Stimulated activated CD4-positive, alpha-beta T cell treated with anti-CD3 and anti-CD28 coated beads, TNF-alpha, amount 100 ng/mL, for 4 hours (primary cell): ENCODE measurements at places on chromosomes 12 and 14.
A peak's percentile ranks its signal among the peaks of the same experiment; 100 is the strongest.

DNA sequence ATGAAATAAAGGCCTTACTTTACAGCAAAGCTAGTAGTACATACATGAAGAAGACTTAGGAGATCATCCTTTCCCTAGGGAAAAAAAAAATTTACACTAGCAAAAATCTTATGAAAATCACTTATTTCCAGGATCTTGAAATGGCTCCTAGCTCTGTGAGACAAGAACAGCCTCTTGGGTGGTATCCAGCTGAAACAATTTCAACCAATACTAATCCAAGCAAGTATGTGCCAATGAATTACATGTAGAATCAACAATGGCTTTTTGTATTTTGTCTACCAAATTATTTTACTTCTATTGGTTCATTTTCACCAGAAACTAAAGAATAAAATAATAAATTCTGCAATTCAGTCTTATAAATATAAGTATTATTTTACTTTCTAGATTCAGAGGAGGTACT is 2.7 kb upstream of the SLCO1A2 start:
- no peak for DNase-seq

- no peak for DNase-seq
Measured at GRCh38 chr14:100141098-100141497, 18.3 kb downstream of the DEGS2 start.

DNA sequence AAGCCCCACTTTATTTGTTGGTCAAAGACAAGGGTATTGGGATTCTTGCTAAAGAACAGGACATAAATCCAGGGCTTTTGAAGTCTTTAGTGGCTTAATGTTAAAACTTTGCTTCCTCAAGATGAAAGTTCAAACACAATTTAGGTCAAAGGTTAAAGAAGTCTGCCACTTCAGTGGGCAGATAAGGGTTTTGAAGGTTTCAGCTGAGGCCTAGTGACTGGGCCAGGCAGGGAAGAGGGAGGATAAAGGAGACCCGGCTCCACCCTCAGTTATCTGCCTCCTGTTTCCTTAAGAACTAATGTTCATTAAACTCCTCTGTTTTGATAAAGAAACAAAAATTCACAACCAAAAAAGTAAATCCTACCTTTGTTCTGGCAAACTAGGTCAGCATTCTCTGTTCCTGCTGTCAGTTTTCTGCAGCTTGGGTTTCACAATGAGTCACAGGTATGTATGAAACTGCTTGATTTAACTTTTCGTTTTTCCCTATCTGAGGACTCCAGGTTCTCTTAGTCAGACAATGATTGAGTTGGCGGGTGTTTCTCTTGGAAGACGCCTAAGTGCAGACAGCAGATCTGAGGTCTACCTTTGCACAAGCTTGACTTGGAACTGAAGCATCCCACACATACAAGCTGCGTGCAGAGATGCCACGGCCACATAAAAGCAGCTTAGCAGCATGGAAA is 208.3 kb downstream of the EXOC5 start:
- DNase-seq: no peak

DNA sequence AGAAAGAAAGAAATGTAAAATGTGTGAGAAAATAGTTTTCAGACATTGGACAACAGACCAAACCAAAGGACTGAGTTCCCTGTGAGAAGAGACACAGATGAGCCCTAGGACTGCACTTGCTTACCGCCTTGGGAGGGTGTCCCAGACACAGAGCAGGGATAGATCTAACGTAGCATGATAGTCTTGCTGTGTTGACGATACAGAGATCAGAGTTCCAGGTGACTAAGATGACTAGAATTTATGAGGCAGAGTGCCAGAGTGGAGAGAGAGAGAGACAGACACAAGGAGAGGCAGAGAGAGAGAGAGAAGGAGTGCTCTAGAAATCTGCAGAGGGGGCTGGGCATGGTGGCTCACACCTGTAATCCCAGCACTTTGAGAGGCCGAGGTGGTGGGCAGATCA is 148.2 kb upstream of the LMNTD1 start:
- DNase-seq: no peak

DNA sequence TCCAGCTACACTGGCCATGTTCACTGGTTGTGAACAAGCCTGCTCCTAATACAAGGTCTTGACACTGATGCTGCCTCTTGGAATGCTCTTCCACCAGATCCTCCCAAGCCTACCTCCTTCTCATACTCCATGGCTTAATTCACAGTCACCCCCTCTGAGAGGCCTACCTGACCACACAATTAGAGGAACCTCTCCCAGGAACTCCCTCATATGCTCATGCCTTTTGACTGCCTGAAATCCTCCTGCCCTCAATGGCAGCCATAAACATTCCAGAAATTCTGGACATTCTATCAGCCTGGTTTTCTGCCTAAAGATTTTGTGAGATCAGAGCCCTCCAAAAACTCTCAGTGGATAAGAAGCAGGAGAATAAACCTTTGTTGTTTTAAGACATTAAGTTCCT is 340.2 kb downstream of the C12orf75 start:
- no peak for DNase-seq

- no peak for DNase-seq
Measured at GRCh38 chr12:12872934-12873275, 18.5 kb upstream of the GPRC5A start.

DNA sequence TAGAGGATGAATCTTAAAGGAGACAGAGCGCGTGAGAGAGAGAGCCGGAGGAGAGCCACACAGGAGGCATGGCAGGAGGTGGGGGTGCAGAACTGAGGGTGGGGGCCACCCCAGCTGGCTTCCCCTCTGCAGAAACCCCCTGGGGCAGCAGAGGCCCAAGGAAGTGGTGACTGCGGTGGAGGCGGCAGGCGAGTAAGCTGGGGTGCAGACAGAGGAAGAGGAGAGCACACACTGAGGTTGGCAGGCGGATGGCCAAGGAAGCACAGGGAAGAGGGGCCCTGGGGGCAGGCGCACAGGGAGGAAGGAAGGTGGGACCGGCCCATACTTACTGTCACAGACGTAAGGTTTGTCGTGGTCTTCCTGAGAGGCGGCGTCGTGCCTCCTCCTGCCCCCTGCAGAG is 179.8 kb downstream of the DPF3 start:
- DNase-seq: no peak

DNA sequence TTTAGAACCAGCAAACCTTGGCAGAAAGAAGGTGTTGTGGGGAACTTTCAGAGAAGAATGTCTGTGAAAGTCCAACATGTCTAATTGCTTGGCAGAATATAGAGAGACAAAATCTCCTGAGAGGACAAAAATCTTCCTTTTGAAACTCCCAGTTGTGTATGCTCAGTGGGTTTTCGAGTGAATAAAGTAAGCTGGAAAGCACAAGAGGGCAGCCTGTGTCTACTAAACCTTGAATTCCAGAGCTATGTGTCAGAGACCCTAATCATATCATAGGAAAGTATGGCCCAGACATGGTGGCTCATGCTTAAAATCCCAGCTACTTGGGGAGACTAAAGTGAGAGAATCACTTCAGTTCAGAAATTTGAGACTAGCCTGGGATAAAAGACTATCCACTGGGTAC is 661.2 kb downstream of the SLC16A7 start:
- DNase-seq: no peak

DNA sequence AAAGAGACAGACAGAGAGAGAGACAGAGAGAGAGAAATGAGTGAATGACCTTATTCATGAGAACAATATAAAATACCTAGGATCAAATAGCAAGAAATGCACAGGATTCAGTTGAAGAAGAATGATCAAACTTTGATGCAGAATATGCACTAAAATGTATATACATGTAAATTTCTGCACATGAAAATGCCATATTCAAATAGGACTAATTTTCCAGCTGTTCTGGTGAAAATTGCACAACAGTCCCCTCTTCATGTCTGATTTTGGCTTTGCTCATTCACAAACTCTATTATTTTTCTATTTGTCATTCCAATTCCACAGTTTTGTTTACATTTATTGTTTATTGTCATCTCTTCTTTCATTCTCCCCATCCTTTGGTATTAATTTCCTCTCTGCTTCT is 34.2 kb downstream of the PRB2 start:
- DNase-seq: no peak

DNA sequence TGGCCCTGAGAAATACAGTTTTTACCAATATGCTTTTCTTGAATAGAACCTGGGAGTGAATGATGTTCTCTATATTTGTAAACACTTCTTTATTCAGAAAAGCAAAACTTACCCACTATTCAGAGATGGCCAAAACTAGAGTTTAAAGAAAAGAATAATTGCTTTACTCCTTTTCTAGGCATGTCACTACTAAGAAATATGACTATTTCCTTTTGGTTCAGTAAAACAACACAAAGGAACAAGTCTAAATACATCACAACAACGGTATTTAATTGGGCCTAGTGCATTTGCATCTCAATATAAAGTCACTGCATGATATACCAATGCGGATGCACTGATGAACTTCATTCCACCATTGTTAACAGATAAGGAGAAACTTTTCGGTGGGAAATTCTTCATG is 207.5 kb downstream of the FOXN3 start:
- DNase-seq: no peak

DNA sequence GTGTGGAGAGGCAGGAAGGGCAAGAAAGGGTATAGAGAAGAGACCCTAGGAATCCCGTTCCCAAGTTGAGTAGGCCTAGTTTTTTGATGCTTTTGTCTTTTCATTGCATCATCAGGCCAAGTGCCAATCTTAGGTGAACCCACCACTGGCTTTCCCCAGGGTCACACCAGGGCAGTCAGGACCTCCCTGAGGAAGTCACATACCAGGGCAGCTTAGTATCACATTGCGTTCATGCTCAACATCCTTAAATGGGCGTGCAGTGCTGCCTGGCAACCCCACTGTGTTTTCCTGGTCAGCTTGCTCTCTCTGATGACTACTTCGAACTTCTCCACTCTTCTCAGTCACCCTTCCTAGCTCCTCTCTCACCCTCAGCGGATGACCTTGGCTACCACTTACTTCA is 9.0 kb downstream of the ASIC1 start:
- no peak for DNase-seq

- no peak for DNase-seq
Measured at GRCh38 chr12:50828886-50829285, 13.8 kb upstream of the TMPRSS12 start.

- no peak for DNase-seq
Measured at GRCh38 chr12:106315523-106315922, 13.0 kb downstream of the TCP11L2 start.

DNA sequence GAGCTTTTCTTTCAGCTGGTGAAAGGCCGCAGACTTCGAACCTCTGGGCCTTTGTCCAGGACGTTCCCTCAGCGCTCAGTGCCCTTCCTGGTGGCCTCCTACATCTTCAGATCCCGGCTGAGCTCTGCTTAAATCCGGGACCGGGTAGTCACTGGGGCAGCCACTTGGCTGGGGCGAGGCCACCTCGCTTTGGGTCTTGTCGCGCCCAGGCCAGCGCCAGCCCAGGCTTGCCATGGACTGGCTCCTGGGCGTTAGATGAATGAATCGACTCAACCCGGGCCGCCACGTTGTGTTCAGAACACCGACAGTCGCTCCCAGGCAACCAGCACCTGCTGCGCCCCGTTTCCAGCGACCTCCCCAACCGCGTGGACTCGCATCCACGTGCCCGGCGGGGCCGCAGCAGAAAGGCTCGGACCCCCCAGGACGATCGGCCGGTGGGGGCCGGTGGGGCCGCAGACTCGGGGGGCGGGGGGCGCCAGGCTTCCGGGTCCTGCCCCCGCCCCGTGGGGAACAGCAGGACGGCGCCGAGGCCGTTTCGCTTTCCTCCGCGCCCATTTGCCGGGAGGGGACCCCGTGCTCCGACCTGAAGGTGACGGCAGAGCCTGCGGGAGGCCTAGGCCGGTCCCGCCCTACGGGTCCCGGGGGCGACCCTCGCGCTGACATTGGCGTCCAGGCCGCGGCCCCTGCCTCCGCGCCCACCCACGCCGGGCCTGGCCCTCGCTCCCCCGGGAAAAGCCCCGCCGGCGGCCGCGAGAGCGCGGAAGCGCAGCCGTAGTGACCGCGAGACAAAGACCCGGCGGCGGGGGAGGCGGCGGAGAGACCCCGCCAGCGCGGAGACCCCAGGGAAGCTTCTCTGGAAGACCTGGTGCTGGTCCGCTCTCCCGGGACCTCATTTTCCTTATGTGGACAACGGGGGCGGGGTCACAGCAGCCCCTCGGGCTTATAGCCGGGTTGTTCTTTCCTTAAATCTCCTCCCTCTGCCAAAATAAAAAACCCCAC is 37.3 kb upstream of the RCOR1 start:
- peak; percentile 32 for DNase-seq

DNA sequence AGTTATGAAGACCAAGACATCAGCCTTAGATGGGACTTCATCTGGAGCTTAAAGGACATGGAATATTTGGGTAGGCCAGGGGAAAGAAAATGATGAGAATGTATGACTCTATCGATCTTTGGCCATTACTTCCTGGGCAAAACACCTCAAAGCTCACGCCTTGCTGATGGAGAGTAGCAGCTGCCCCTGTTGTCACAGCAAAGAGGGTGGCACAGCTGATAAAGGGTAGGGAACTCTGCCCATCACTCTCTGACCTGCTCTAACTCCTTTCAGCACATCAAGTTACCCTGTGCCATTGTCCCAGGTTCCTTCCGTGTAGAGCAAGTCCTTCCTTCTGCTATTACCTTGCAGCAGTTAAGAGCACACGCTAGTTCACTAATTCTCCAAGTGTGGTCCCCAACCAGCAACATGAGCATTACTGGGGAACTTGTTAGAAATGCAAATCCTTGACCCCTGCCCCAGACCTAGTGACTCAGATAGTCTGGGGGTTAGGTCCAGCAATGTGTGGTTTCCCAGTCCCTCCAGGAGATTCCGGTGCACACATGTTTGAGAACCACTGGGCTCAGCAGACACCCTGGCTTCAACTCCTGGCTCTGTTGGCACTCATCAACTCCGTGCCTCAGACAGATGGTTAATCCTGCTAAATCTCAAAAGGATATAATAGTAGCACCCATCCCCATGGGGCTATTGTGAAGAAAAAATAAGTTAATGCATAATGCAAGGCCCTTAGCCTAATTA is 93.7 kb upstream of the EEA1 start:
- no peak for DNase-seq

DNA sequence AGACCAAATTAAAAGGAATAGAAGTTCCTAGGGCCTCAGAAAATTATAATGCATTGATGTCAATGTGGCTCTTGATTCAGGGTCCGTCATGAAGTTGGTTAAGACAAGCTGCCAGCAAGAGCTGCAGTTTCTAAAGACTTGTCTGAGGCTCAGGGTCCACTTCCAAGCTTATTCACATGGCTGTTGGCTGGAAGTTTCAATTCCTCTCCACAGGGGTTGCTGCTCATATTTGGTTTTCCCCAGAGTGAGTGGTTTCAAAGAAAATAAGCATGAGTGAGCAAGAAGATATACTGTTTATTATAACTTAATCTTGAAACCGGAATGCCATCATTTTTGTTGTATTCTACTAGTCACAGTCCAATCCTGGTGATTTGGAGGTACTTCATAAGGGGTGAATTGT is 1247.4 kb downstream of the LRFN5 start:
- DNase-seq: no peak

DNA sequence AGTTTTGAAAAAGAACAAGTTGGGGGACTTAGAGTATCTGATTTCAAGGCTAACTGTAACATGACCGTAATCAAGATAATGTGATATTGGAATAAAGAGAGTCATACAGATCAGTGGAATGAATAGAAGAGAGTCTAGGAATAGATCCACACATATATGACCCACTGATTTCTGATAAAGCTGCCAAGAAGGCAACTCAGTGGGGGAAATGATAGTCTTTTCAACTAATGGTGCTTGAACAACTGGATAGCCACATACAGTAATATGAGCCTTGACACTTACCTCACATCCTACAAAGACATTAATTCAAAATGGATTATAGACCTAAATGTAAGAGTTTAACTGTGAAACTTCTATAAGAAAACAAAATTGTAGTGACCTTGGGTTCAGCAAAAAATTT is 3.8 kb downstream of the PRKCH start:
- no peak for DNase-seq

- no peak for DNase-seq
Measured at GRCh38 chr12:105084251-105085250, at the start of gene ALDH1L2. Gene ALDH1L2 (minus strand): TSS chr12:105084458. CDS start chr12:105084436, 22 bp downstream.
